Caco-2 (cell line): ENCODE measurements at places on chromosomes 16 and 17. TPM values are rescaled to one million over a fixed set of nuclear protein-coding genes. Genes with fewer than 3 reads are reported as not detected.
A peak's percentile ranks its signal among the peaks of the same experiment; 100 is the strongest.

GRCh38 chr17:40018211-40019121, 3.2 kb downstream of the CSF3 start:
- H3K27me3 ChIP-seq, result no peaks in the 10 kb centered on the region
- H3K27ac ChIP-seq, result no peak overlapping the region
- H3K36me3 ChIP-seq, result no peaks in the 10 kb centered on the region; the same call in none of the 2 replicates
- H3K4me1 ChIP-seq, result peaks cover 18% of the 10 kb centered on the region

GRCh38 chr17:57785022-57785421, 39.9 kb upstream of the CCDC182 start:
- H3K4me3 ChIP-seq, result no peak overlapping the region
- no peak for DNase-seq
- H3K27me3 ChIP-seq, result peaks cover 2% of the 10 kb centered on the region; the same call in 1 of the 2 replicates
- H3K27ac ChIP-seq, result no peak overlapping the region
- H3K4me1 ChIP-seq, result no peaks in the 10 kb centered on the region

- no peaks in the 10 kb centered on the region; the same call in 1 of the 2 replicates for H3K36me3 ChIP-seq
- DNase-seq, result no peak
- H3K4me3 ChIP-seq, result no peak overlapping the region
- H3K27ac ChIP-seq, result no peak overlapping the region
- H3K27me3 ChIP-seq, result no peaks in the 10 kb centered on the region
Measured at GRCh38 chr17:72930031-72930430, 162.5 kb downstream of the SLC39A11 start.

DNA sequence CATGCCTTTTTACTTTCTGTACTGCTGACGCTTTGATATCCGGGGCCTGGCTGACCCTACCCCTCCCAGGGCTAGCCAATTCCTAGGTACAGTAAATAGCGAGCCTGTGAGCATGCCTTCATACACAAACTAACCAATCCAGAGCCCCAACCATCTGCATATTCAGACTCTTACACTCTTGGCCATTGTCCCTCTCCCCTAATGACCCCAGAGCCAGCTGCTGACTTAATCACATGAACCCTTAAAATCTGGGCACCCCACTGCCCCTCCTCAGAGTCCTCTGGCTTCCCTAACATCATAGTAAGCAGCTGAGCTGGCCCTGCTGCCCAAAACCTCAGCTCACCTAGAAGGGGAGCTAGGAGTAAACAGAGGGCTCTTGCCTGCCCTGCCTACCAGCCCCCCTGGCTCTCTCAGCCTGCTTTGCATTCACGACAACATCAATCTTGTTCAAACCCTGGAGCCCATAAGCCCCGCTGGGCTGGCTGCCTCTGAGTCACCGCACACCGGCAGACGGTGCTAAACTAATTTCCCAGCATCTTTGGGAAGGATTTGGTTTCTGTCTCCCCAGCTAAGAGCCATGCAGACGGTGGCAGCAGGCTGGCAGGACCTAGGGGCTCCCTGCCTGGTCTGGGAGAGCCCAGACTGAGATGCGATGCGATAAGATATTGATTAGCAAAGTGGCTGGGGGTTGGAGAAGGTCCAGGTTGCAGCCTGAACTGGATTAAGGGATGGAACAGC, 63.2 kb downstream of the CLEC19A start:
- H3K4me1 ChIP-seq, result no peaks in the 10 kb centered on the region
- H3K27ac ChIP-seq, result no peak overlapping the region

DNA sequence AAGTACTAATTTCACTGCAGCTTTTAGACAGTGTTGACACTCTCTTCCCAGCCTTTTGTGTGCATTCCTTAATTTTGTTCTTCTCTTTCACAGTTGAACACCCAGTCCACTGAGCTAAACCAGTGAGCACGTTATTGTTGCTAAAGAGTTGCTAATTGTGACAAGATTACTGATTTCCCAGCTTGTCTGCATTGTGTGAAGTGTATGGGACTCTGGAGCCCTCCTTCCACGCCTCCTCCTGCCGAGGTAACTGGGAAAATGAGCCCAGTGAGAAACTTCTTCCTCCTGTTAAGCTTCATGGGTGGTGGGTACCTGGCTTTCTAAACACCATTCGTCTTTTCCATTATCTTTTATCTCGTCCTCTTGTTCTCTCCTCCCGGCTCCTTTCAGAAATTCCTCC, 29.8 kb upstream of the DNAH17 start:
- H3K36me3 ChIP-seq, result no peaks in the 10 kb centered on the region
- no peak for DNase-seq
- no peak overlapping the region for H3K4me3 ChIP-seq
- no peak overlapping the region for H3K27ac ChIP-seq

GRCh38 chr16:80449392-80449791, 91.4 kb upstream of the DYNLRB2 start:
- no peak overlapping the region for H3K27ac ChIP-seq
- no peaks in the 10 kb centered on the region for H3K4me1 ChIP-seq
- H3K4me3 ChIP-seq, result no peak overlapping the region
- H3K27me3 ChIP-seq, result no peaks in the 10 kb centered on the region
- no peaks in the 10 kb centered on the region for H3K36me3 ChIP-seq
- DNase-seq, result no peak

DNA sequence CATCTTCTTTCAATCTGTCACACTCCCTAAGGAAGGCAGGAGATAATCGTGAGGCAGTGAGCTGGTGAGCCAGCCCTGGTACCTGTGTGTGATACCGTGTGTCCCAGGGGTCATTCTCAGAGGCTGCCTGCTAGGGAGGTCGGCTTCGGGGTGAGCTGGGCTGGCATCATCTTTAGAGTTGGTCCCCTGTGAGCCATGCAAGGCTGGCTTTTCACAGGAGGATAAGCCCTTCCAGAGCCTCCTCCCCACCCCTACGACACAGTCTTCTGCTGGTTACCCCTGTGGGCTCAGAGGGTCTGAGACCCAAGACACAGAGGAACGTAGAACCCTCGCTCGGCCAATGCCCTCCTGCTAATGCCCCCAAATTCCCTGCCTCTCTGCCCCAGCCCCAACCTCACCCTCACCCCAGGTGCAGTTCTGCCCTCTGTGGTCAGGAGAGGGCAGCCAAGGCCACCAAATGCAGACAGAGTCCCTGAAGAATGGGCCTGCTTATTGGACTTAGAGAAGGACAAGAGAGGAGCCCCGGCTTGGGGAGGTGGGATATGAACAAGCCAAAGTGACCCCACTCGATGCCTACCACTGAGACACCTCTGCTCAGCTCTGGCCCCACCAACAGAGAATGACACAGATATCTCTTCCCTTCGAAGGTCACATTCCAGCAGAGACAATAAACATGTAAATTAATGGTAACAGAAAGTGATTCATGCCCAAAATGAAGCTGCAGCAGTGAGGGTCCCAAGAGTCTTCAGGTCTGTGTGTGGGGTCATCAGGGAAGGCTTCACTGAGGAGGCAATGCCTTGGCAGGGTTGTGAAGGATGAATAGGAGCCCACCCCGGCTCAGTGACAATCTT, 80.8 kb upstream of the CCL1 start:
- no peaks in the 10 kb centered on the region for H3K4me1 ChIP-seq
- H3K4me3 ChIP-seq, result no peak overlapping the region
- no peak overlapping the region for H3K27ac ChIP-seq
- DNase-seq, result peak; percentile 55

- no peaks in the 10 kb centered on the region for H3K27me3 ChIP-seq
- no peaks in the 10 kb centered on the region for H3K4me1 ChIP-seq
- no peak overlapping the region for H3K27ac ChIP-seq
- no peaks in the 10 kb centered on the region for H3K36me3 ChIP-seq
- no peak overlapping the region for H3K4me3 ChIP-seq
Measured at GRCh38 chr16:28549301-28549899, 4.3 kb upstream of the SGF29 start.

- H3K4me1 ChIP-seq, result no peaks in the 10 kb centered on the region
- H3K27me3 ChIP-seq, result no peaks in the 10 kb centered on the region
- no peak overlapping the region for H3K27ac ChIP-seq
- H3K36me3 ChIP-seq, result no peaks in the 10 kb centered on the region; the same call in 1 of the 2 replicates
Measured at GRCh38 chr16:47592232-47592631, 131.1 kb downstream of the PHKB start.

DNA sequence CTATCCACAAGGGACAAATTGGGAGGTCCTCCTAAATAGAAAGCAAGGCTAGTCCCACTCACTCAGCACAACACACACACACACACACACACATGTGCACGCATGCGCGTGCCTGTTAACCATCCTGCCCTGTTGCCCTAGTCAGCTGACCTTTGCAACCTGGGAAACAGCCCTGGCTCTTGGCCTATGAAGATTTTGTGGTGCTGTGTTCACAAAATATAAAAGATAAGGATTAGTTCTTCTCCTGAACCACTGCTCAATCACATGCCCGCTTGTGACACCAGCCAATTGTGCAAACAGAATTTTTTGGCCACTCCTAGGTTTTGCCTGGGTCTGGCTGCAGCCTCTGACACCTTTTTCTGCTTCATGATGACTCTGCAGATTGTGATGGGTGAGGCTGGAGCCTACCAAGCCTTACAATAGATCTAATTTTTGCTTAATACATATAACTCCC, 3.3 kb upstream of the CES1 start:
- H3K4me3 ChIP-seq, result no peak overlapping the region
- H3K36me3 ChIP-seq, result no peaks in the 10 kb centered on the region
- no peaks in the 10 kb centered on the region for H3K27me3 ChIP-seq

The ANKRD40 gene
- total RNA-seq, result 113 and 114 TPM in 2 replicates

The SLFN14 gene
- total RNA-seq, result not detected in 2 replicates

The CFAP20 gene
- 69.4 and 73.2 TPM in 2 replicates for total RNA-seq

The TM4SF5 gene
- 9.9 and 12.1 TPM in 2 replicates for total RNA-seq
